ENCODE measurements at places on chromosomes 2 and 18. TPM values are rescaled to one million over a fixed set of nuclear protein-coding genes. Genes with fewer than 3 reads are reported as not detected.
A peak's percentile ranks its signal among the peaks of the same experiment; 100 is the strongest.

The AQP12B gene
- not detected for total RNA-seq

- no peak for DNase-seq
Measured at GRCh38 chr2:84844141-84844540, 36.7 kb downstream of the TRABD2A start.

- DNase-seq, result no peak
Measured at GRCh38 chr2:156356014-156356754, 23.7 kb upstream of the NR4A2 start.

The GCG gene
- total RNA-seq, result not detected

DNA sequence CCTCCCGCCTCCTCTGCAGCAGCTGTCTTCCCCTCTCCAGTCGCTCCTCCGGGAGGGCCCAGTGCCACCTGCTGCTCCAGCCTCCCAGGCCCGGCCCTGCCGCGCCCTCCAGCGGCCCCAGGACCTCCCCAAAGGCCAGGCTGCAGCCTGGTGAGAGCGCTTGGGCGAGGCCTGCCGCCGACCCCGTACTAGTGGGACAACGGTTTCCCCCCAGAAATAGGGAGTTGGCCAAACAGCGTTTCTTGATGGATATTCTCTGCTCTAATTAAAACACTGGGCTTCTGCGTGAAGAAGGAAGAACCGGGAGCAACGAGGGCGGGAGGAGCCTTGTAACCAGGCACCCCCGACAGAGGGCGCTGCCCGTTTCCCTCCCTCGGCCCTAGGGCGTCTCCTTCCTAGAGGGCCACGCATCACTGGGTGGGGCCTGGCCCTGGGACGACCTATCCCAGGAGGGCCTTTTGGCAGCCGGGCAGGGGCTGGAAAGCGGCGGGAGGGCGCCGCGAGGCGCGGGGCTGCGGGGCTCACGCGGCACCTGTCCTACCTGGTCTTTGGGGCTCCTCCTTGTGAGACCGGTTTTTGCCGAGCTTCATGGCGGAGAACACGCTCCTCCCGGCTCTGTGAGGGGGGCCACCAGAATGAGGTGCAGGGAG is 25.4 kb upstream of the OTOF start:
- peak; percentile 85 for DNase-seq

- no peak for DNase-seq
Measured at GRCh38 chr2:1675633-1676032, 68.7 kb downstream of the PXDN start.

The ACADL gene
- total RNA-seq, result not detected

Measured in activated CD4-positive, alpha-beta T cell treated with anti-CD3 and anti-CD28 coated beads, Interleukin-2, amount 10 ng/mL, durations not matched to agents 7 days and 5 days (primary cell).